ENCODE measurements at places on chromosomes 12 and 14.
A peak's percentile ranks its signal among the peaks of the same experiment; 100 is the strongest.

- no peaks in the 10 kb centered on the region for H3K4me1 ChIP-seq
- H3K4me3 ChIP-seq, result no peak overlapping the region
- DNase-seq, result no peak
- H3K36me3 ChIP-seq, result no peaks in the 10 kb centered on the region
- H3K27ac ChIP-seq, result no peak overlapping the region
Measured at GRCh38 chr14:76085358-76085757, 66.4 kb upstream of the GPATCH2L start.

GRCh38 chr14:81256289-81256960 lies 35.7 kb upstream of the GTF2A1 start:
- no peak overlapping the region for H3K27ac ChIP-seq
- no peak for DNase-seq
- no peaks in the 10 kb centered on the region for H3K36me3 ChIP-seq
- H3K27me3 ChIP-seq, result no peaks in the 10 kb centered on the region
- H3K4me3 ChIP-seq, result no peak overlapping the region

DNA sequence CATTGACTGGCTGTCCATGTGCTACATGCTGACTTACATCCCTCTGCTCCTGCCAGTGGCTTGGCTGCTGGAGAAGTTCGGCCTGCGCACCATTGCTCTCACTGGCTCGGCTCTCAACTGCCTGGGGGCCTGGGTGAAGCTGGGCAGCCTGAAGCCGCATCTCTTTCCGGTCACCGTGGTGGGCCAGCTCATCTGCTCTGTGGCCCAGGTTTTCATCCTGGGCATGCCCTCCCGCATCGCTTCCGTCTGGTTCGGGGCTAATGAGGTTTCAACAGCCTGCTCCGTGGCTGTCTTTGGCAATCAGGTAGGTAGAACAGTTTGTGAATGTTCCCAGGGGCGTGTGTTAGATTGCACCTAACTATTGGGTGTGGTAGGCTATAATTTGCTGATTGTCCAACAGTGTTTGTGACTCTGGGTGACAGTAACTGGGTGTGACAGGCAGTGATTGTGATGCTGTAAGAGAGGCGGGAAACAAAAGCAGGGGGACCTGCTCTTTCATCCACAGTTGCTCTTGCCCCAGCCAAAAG lies 981 bp downstream of the FLVCR2 start:
- H3K4me1 ChIP-seq, result peaks cover 33% of the 10 kb centered on the region
- no peaks in the 10 kb centered on the region for H3K36me3 ChIP-seq
- peak overlapping the region; percentile 60 for H3K4me3 ChIP-seq
- no peak overlapping the region for H3K27ac ChIP-seq
- no peaks in the 10 kb centered on the region for H3K27me3 ChIP-seq
- no peak for DNase-seq

- no peak for DNase-seq
- no peaks in the 10 kb centered on the region for H3K36me3 ChIP-seq
- no peaks in the 10 kb centered on the region for H3K27me3 ChIP-seq
Measured at GRCh38 chr12:53427905-53428594, 4.4 kb downstream of the AMHR2 start.

Data from stomach (tissue), 19 donors.